ENCODE measurements at places on chromosomes 5 and 9. TPM values are rescaled to one million over a fixed set of nuclear protein-coding genes. Genes with fewer than 3 reads are reported as not detected.

PCDHGA3 gene
- total RNA-seq: 0.48 TPM

NUDT12 gene
- 26.7 TPM for total RNA-seq

- peak; percentile 94 for DNase-seq
Observed at GRCh38 chr9:88476491-88477271, 58.3 kb upstream of the NXNL2 start.

- DNase-seq: no peak
Observed at GRCh38 chr9:113516840-113517577, 53.5 kb downstream of the RGS3 start.

- peak; percentile 40 for DNase-seq
Observed at GRCh38 chr5:154756009-154756867, 1.1 kb downstream of the LARP1 start.

CAMK2A gene
- total RNA-seq: 8.6 TPM

GRCh38 chr9:77751341-77752091 is 103.4 kb upstream of the GNA14 start:
- peak; percentile 76 for DNase-seq

DNA sequence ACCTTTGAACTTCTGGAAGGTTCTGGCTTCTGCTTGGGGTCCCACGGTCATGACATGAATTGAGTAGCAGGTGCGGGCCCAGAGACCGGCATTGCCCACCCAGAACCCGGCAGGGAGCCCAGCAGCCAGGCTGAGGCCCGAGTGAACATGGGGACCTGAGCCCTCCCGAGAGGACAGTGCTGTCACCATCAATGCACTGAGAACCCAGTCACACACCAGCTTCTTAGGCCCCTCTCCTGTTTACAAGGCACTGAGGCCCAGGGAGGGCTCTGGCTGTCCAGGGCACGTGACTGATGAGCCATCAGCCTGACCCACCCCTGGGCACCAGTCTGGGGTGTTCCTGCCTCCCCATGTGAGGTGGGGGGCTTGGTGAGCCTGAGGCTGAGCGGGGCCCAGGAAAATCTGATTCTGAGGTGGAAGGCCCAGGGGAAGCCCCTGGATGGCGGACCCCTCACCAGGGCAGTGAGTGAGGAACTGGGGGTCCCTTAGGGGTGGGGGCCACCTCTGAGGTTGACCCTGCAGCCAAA is 60.3 kb upstream of the RNU6ATAC start:
- DNase-seq: no peak
